ENCODE measurements at places on chromosomes 5 and 9. TPM values are rescaled to one million over a fixed set of nuclear protein-coding genes. Genes with fewer than 3 reads are reported as not detected.

DNA sequence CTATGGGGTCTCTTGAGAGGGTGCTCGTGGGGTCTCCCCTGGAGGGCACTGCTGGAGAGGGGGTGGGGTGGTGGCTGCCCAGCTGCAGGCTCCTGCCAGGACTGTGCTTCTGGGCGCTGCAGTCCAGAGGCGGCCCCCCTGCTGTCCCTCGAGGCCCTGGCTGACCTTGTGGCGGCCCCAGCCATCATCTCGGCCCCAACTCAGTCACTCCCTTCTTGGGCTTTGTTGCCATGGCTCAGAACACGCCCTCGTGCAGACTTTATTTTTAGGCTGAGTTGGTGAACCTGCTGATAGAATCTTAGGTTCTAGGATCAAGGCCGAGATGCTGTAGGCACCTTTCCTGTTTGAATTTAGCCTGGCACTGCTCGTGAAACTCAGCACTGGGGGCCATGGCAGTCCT is 22.8 kb downstream of the FBXW5 start:
- no peak for DNase-seq

GRCh38 chr5:180067986-180068385 is 3.6 kb downstream of the RNF130 start:
- DNase-seq = no peak

FBXL7 gene
- 7.8 TPM for total RNA-seq

CYSRT1 gene
- total RNA-seq = 0.45 TPM

DNA sequence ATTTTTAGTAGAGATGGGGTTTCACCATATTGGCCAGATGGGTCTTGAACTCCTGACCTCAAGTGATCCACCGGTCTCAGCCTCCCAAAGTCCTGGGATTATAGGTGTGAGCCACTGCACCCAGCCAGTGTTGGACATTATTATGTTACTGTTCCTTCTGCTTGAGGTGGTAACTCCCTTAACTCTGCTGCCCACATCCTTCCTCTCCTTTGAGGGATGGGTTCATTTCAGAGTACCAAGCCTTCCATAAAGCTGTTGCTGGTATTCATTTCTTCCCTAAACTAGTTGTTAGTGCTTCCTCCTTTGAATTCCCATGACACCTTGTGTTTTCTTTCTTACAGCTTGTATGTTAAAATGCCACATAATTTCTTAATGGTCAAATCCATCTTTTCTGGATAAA is 54.0 kb downstream of the CTNNA1 start:
- DNase-seq = no peak

DNA sequence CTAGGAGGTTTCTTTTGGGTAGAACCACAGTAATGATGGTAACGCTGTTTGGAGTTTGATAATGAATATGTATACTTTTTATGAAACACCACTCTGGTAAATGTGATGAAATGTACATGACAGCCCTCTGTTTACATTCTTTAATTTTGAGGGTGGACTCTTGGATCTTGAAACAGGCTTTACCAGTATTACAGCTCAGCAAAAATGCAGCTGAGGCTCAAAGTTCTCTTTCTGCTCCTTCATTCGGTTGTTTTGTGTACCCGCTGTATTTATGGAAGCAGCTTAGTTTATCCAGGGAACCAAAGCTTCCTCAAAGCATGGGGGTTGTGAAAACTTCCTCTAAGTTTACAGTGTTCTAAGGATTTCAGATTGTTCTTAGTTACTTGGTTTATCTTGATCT is 11.1 kb downstream of the GAPVD1 start:
- DNase-seq = no peak

Data from cerebellum (tissue), 4 donors.